ENCODE measurements at places on chromosomes 6 and 20.

DNA sequence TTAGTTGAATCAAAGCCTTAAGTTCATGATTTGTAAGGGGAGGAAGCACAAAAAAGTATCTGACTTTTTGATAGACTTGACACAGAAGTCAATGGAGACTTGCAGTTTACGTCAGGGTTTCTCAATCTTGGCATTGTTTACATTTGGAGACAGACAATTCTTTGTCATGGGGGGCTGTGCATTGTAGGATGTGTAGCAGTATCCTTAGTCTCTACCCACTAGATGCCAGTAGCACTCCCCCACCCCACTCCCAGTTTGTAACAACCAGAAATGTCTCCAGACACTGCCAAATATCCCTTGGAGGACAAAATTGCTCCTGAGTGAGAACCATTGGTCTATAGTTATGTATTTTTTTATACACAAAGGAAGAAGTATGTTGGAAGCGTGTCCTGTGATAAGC, 434.1 kb downstream of the RFPL4B start:
- no peak for DNase-seq

DNA sequence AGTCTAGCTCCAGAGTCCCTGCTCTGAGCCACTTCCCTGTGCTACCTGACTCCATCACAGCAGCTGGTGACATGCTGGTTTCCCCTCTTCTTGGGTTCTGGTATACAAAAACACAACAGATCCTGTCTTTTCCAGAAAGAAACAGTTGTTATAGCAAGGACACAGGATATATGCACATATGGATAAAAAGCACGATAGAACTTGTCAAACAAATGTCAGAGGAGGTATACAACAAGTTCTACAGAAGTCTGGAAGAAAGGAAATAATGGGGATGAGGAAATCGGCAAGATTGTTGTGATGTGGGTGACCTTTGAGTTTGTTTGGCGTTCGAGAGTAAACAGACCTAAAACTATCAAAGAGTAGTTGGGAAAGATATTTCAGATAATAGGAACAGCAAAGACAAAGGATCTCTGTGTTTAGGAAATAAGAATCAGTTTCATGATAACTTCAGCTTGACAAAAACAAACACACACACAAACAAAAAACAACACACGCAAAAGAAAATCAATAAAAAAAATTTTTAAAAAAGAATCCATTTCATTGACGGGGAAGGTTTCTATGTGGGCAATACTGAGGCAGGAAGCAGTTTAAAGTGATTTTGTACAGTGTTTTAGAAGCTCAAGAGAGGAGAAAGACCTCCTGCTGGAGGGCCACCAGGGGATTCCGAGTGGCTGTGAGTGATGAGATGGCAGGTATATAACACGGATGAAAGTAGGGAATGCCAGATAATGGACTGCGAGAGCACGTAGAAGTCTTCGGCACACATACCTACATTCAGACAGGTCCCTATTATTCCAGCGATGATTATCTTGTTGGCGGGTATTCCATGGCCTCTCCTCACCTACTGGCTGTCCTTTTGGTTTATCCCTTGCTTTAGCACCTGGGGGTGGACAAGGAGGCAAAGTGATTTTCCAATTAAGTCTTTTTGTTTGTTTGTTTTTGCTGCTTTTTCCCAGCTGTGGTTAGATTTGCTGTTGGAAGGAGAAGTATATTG, 174.9 kb downstream of the HS3ST5 start:
- no peak for DNase-seq

GRCh38 chr6:68852791-68853190, 217.7 kb downstream of the ADGRB3 start:
- no peak for DNase-seq

GRCh38 chr6:24931718-24932691, 3.8 kb downstream of the RIPOR2 start:
- peak; percentile 63 for DNase-seq

DNA sequence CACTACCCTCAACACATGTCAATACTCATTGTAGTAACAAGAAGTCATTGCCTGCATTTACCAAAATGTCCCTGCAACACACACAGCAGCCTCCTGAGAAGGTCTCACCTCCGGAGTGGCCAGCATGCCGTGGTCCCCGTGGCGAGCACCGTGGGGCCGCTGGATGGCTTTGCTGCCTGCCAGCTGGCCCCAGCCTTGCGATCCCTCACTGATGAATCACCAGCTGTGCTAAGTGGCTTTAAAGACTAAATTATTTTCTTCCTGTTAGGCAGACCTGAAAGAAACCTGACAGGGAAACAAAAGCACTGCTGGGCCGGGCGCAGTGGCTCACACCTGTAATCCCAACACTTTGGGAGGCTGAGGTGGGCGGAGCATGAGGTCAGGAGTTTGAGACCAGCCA, 306.7 kb downstream of the CDH4 start:
- no peak for DNase-seq

- peak; percentile 61 for DNase-seq
These were observed 17.3 kb downstream of the GABRR2 start for GRCh38 chr6:89297695-89298351.

GRCh38 chr20:44955270-44955669, 4.9 kb downstream of the TOMM34 start:
- no peak for DNase-seq

GRCh38 chr6:81612136-81612535, 140.3 kb downstream of the TENT5A start:
- no peak for DNase-seq

DNA sequence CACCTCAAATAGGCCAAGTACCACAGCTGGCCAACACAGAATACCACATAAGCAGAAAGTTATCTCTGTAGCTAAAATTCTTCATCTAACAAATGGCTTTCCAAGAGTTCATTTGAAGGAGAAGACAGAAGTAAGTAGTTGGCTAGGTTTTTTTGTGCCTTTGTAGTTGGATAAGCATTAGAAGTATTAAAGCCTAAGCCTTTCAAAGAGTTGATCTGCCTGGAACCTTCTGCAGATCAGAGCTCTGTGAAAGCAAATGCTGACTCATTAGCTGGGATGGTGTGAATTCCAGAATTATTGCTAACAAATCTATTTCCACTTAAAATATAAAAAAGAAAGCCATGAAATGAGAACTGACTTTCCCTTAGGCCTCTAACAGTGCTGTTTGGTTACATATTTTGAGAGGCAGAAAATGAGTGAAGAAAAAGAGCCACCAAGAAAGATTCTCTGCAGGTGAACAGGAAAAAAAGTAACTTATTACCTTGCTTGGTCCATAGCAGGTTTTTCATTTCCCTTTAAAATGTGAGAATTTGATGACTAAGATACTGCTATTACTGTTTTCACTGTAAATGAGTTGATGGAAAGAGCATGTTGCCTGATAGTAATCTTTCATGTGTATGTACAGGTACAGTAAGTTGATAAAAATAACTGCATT, 763.2 kb upstream of the FLRT3 start:
- DNase-seq = no peak

GRCh38 chr20:57142667-57143066, 123.8 kb downstream of the BMP7 start:
- DNase-seq = no peak

DNA sequence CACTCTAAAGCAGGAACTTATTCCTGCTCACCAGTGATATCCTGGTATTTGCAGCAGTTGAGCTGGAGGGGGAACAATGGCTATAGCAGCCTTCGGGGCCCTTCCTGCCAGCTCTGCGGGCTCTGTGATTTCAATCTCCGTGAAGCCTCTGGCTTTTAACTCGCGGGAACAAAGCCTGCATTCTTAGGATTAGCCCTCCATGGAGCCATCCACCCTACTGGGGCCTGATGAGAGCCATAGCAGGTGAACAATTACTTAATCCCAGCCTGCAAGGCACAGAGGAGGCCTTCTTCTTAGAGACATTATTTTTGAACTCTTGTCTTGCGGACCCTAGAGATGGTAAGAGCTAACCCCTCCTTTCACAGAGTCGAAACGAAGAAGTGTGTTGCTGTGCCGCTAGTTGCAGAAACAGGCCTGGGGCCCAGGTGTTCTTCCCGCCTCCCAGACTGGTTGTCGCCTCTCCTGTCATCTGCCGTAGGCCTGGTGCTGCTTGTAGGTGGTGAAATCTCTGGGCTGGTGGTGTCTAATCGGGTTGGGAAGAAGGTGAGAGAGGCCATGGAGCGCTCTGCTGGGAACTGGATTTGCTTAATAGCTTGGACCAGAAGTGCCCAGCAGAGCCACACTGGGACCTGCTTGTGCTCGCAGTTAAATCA, 9.7 kb downstream of the GHRH start:
- no peak for DNase-seq

GRCh38 chr6:86683132-86683908, 254.0 kb upstream of the HTR1E start:
- no peak for DNase-seq

GRCh38 chr6:9704989-9705388, 709.9 kb downstream of the TFAP2A start:
- DNase-seq = no peak

GRCh38 chr6:119349361-119350201, at the start of gene MAN1A1:
MAN1A1 (minus strand) TSS chr6:119349761; CDS start chr6:119349065, 696 bp downstream.
- DNase-seq = peak; percentile 90

- DNase-seq = no peak
These were observed 18.6 kb downstream of the RBM38 start for GRCh38 chr20:57409672-57410397.

- no peak for DNase-seq
These were observed 199.1 kb downstream of the CENPW start for GRCh38 chr6:126539022-126539421.

GRCh38 chr20:2331106-2331505, 35.3 kb downstream of the TGM3 start:
- DNase-seq = no peak

- DNase-seq = no peak
These were observed 9.2 kb downstream of the SOX12 start for GRCh38 chr20:334578-334977.

- peak; percentile 72 for DNase-seq
These were observed 807 bp downstream of the LKAAEAR1 start for GRCh38 chr20:64083378-64083803.

DNA sequence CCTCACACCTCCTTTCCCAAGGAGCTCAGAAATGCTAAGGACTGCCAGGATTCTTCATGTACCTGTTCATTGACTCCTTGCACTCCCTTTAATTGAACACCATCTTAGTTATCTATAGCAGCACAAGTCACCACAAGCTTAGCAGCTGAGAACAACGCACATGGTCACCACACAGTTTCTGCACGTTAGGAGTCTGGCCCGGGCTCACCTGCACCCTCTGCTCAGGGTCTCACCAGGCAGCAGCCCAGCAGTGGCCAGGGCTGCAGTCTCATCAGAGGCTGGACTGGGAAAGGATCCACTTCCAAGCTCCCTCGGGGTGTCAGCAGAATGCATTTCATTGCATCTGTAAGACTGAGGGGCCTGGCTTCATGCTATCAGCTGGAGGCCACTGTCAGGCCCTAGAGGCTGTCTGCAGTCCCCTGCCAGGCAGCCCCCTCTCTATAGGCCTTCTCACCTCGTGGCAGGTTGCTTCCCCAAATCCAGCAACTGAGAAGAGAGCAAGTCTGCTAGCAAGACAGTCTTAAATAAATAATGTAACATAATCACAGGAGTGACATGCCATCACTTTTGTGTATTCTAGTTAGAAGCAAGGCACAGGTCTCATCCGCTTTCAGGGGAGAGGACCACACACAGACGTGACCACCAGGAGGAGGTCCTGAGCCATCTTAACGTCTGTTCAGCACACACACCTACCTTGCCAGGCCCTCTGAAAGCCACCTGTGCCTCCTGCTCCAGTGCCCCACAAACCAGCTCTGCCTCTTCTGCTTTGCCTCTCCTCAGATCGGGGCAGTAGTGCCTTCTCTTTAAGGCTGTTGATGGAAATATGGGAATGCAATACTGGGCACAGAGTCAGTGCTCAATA, 165.2 kb upstream of the CST7 start:
- DNase-seq = no peak

- DNase-seq = no peak
These were observed 63.0 kb upstream of the INSM1 start for GRCh38 chr20:20304942-20305341.

- DNase-seq = no peak
These were observed 9.9 kb downstream of the ANKRD66 start for GRCh38 chr6:46756469-46757213.

GRCh38 chr6:26394289-26394688, 7.8 kb upstream of the BTN3A1 start:
- no peak for DNase-seq

GRCh38 chr6:20657274-20657800, 123.1 kb downstream of the CDKAL1 start:
- DNase-seq = no peak

- DNase-seq = peak; percentile 36
These were observed 47.6 kb downstream of the PPP1R3G start for GRCh38 chr6:5132731-5133130.

DNA sequence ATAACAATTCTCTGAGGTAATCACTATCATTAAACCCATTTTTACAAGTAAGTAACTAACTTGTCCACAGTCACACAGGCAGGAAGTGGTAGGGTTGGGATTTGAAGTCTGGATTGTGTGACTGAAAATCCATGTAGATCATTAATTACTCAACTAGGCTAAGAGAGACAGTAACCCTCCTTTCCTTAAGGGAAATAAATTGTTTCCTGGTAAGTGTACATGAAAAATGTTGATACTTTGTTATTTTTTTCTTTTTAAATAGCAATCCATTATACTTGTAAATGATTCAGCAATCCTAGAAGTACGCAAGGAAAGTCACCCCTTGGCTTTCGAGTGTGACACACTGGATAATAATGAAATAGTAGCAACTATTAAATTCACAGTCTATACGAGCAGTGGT, 11.6 kb downstream of the SPACA1 start:
- DNase-seq = no peak

DNA sequence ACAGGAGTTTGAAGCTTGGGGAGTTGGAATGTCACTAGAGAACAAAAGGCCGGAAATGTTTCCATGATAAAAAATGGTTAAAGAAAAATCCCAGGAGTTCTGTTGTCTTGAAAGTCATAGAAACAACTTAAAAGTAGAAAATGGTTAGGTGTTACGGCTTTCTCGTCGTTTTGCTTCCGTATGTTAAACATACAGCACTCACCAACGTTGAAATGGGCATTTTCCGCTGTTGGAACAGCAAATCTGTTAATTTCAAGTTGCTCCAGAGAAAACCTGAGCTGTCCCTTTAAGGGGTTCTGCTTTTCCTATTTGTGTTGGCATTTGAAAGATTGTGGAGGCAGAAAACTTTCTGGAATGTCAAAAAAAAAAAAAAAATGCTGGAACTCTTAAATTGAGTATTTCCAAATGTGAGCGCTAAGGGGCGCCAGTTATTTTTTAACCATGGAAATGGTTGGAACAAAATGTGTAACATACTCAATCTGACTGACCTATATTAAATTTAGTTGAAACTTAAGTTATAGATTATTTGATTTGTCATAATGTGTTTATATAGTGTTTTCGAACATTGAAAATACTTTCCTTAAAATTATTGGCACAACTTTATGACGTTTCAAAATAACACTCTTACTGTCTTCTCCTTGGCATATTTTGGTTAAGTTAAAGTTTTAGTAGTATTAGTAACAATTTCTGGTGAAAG, 2.2 kb downstream of the QKI start:
- peak; percentile 57 for DNase-seq

GRCh38 chr6:100493206-100493888, 28.6 kb upstream of the SIM1 start:
- no peak for DNase-seq

Data from CD4-positive, alpha-beta T cell treated with Interleukin-4 for 1 hour (primary cell).